ENCODE measurements at places on chromosomes 3 and 15.

DNA sequence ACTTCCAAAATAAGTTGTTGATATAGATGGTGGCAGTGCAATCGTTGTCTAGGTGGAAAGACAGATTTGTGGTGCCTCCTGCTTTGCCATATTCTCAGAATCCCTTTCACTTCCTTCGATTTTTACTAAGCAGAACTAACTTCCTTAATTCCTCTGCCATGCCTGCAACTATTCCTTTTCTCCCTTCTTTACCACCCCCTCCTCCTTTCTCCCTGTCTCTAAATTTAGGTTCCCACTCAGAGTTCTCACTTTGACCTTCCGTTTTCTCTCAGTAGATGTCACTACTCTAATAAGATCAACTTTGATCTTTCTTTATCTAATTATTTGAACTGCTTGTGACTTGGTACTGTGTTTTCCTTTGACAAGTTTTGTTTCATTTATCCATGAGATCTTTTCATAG is 351.2 kb downstream of the LPP start:
- no peak for DNase-seq

- DNase-seq: no peak
These were observed 49.7 kb upstream of the FBN1 start for GRCh38 chr15:48695088-48695826.

DNA sequence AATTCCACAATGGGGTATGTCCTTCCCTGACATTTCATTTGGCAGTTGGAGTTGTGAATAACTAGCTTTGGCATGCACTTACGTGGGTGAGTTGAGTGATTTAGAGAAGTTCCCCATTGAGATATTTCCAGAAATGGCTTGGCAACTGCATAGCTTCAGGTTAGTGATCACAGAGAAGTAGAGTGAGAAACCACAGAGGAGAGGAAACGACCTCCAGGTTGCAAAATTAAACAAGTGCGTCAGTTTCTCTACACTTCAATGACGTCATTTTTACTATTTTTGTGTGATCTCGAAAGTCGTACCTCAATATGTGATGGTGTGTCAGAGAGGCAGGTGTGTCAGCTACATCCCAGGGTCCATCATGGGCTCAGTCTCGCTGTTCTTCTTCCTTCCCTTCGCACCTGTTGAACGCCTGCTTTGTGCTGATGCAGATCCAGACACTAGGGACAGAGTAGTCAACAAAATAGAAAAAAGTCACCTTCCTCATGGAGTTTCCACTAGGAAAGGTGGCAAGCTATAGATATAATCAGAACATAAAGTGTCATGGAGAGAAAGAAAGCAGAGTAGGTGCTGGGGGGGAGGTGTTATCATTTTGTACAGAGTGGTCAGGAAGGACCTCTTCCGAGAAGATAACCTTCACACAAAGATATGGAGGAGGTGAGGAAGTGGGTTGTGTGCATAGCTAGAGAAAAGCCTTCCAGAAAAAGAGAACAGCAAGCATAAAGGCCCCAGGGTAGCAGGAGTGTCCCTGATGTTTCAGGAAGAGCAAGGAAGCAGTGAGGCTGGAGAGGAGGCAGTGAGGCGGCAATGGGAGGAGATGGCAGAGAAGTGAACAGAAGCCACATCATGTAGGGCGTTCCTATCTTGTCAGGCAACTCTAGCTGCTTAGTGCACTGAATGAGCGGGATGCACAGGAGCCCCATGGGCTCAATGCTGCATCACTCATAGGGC is 75.6 kb downstream of the MCTP2 start:
- peak; percentile 91 for DNase-seq

DNA sequence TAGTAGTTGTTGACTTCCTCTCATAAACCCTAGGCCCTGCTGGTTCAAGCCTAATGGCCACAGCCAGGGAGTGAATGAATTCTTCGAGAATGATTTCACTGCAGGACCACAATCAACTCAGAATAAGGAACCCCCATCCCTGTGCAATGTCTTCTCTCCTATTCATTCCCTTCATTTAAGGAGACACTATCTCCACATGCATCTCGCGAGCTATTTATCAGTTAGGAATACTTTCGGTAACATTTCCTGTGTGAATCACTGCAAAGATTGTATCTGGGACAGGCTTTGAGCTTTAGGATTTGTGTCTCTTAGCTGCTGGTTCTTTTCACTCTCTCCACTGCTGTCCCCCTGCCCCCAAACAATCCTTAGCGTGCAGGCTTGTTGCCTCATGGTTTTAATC is 94.4 kb downstream of the MYLK start:
- DNase-seq: no peak

- no peak for DNase-seq
These were observed 137.4 kb downstream of the ATP10A start for GRCh38 chr15:25725758-25726157.

DNA sequence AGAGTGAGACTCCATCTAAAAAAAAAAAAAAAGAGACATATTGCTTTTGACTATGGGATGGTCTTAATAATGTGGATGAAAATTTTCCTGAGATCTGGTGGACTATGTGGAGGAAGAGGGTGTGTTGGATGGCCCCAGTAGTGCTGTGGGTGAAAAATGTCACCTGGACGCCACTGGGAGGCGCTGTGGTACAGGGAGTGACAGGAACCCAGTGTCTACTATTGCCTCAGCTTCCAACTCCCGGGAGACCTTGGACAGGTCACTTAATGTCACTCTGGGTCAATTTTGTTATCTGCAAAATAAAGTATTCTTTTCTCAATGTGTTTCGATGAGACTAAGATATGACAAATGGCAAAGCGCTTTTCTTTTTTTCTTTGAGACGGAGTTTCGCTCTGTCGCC is 27.7 kb upstream of the DCP1A start:
- peak; percentile 75 for DNase-seq

DNA sequence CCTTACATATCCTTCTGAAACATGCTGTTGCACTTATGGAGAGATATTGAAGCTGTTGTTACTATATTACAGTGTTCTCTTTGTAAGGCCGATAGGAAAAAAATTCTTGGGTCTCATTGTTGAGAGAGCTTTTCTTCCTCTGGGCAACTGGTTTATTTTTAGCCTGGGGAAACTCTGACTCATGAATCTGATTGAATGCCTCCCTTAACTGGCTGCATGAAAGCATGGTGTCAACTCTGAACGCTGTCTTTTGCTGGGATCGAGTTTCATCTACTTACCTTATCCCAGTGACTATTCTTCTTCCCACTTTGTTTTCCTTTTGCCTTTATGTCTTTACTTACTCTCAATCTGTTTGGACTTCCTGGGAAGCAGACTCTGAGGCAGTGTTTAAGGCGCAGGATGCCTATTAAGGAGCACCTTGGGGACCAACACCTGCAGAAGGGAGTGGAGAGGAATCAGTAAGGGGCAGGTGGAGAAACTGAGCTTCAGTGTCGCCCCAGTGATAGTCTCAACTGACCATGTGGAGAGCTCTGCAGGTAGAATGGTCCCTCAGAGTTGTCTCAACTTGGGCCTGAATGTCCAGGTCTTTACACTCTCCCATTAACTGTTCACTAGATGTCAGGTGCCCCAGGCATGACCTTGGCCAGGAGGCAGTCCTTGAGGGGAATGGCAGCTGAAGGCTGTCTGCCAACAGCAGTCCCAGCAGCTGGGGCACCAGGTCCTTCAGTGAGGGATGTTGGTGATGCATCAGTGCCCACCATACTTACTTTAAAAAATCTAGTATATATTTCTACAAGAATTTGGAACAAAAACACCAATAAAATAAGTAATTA is 88.9 kb upstream of the CCNL1 start:
- no peak for DNase-seq

GRCh38 chr15:77071305-77072223 is 655 bp upstream of the TSPAN3 start:
- no peak for DNase-seq

GRCh38 chr3:56320883-56321282 is 147.4 kb downstream of the ERC2 start:
- no peak for DNase-seq
